ENCODE measurements at places on chromosomes 6 and 20.

DNA sequence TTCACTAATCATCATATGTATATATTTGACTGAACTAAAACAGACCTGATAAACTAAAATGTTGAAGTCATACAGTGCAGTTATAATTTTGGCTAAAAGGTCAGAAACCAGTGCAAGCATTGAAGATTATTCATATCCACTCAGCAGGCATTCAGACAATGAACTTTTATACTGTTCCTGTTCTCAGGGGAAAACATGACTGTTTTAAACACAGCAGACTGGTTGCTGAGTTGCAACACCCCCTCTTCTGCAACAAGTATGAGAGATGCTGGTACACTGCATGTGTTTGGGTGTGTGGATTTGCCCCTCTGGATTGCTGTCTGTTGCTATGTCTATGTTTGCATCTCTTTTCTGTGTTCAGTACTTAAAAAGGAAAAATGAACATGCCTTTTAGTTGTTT lies 206.8 kb downstream of the EYA4 start:
- DNase-seq: no peak

DNA sequence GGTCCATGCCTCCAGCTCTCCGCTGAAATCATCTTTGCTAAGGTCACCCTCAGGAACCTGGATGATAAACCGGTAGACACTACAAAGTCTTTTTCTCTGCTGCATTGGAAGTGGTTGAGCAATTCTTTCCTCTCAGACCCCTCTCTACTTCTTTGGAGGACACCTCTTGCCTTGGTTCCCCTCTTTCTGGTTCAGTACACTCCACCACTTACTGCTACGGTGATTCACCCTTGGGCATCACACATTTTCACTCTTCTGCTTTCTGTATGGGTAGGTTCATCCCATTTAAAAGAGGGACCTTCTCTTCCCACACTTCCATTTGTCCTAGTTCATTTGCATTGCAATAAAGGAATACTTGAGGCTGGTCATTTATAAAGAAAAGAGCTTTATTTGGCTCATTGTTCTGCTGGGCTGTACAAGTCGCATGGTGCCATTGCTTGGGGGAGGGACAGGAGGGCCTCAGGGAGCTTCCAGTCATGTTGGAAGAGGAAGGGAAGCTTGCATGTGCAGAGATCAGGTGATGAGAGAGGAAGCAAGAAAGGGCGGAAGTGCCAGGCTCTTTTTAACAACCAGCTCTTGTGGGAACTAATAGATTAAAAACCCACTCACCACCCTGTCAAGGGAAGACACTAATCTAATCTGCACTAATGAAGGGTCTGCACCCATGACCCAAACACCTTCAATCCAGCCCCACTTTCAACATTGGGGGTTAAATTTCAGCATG lies 149.7 kb upstream of the TMEM170B start:
- no peak for DNase-seq

GRCh38 chr20:17910828-17911294 lies 57.7 kb downstream of the SNX5 start:
- no peak for DNase-seq

GRCh38 chr6:134099770-134100169 lies 47.3 kb upstream of the SLC2A12 start:
- no peak for DNase-seq

GRCh38 chr20:41198443-41198842 lies 61.1 kb downstream of the PLCG1 start:
- no peak for DNase-seq

- DNase-seq: no peak
Observed at GRCh38 chr6:113004470-113005270, 657.5 kb downstream of the RFPL4B start.

GRCh38 chr20:63628246-63628975 lies 1.5 kb upstream of the GMEB2 start:
- DNase-seq: peak; percentile 45

GRCh38 chr6:36592221-36592655 lies 1.9 kb upstream of the SRSF3 start:
- DNase-seq: no peak

DNA sequence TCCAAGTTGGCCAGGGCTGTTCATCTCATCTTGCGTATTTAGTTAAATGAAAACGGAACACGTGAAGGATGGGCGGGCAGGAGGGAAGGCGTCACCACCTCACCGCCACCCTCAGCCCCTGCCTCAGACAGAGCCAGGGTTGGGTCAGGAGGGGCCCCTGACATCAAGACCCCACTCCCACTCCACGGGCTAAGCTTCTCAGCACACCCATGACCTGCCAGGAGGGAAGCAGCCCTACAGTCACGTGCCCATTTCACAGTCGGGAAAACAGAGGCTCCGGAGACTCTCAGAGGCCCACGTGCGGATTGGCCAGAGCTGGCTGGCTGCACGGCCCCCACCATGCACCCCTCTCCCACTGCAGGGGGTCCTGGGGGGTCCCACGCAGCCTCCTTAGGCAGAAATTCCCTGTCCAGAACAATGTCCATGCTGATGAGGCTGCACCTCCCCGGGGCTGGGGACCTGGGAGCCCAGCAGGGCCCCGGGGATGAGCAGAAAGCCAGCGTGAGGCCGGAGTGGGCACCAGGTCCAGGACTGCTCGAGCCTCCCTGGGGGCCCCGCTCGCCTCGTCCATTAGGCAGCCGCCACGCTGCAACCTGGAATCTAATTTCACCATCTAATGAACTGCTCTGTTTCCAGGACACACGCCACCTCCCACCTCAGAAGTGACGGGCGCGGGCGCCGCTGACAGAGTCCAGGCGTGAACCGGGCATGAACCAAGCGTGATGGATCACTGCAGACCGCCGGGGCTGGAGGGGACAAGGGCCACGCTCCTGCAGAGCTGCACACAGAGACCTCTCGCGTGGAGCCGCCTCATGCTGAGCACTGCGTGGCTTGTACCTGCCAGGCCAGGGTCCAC lies 15.8 kb downstream of the KCNQ2 start:
- DNase-seq: no peak

DNA sequence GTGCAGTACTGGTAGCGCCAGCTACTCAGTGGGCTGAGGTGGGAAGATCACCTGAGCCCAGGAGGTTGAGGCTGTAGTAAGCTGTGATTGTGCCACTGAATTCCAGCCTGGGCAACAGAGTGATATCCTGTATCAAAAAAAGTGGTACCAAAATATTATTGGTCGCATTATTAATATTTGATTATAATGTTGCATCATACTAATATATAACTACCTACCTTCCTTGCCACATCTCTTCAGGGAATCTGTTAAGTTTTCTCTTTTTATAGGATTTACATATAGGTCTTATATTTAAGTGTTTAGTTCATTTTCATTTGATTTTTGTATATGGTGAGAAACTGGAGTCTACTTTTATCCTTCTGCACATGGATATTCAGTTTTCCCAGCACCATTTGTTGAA lies 66.3 kb upstream of the PHACTR3 start:
- no peak for DNase-seq

- no peak for DNase-seq
Observed at GRCh38 chr20:23868321-23868720, 11.2 kb downstream of the CST5 start.

DNA sequence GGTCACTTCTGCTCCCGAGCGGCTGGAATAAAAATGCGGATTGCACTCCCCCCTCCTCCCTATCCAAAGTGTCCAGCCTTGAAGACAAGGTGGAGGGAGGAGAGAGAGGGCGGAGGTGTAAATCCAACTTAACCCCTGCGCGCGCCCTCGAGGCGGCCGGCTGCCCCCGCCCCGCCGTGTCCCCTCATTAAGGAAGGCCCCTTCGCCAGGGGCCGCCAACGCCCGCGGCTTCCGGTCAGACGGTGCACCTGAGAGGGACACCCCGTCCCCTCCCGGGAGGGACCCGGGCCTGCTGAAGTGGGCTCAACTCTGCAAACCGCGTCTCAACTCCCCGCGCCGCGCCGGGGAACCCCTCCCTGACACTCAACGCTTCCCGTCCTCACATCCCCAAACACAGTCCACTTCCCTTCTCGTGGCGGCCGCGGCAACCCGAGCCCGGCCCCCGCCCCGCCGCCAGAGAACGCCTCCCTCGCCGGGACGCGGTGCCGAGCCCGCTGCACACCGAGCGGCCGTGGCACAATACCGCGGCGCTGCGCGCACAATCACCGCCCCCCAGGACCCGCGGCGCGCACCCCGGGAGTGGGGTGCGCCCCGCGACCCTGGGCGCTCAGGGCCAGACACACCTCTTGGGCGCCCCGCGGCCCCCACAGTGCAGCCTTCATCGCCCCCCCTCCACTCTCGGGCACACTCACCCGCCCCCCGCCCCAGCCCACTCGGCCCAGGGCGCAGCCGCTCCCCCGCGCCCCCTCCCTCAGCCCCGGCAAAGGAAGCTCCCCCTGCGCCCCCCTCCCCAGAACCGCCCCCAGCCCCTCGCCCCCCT lies 102.5 kb downstream of the NOL4L start:
- DNase-seq: no peak

- no peak for DNase-seq
Observed at GRCh38 chr6:139325125-139325524, 33.3 kb upstream of the TXLNB start.

- no peak for DNase-seq
Observed at GRCh38 chr20:16533502-16533901, 39.7 kb downstream of the KIF16B start.

DNA sequence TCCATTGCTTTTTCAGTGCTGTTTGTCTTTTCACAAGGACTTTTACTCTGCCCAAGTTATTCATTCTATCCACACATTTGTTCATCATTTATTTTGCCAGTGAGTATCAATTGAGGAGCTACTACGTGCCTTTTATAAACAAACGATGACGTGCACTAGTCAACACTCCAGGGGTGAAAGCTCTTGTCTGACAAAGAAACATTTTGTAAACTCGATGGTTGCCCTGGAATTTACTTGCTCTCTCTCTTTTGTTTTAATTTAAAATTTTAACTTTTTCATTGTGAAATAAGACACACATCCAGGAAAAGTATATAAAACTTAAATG lies 8.3 kb upstream of the MRPS18A start:
- DNase-seq: no peak

DNA sequence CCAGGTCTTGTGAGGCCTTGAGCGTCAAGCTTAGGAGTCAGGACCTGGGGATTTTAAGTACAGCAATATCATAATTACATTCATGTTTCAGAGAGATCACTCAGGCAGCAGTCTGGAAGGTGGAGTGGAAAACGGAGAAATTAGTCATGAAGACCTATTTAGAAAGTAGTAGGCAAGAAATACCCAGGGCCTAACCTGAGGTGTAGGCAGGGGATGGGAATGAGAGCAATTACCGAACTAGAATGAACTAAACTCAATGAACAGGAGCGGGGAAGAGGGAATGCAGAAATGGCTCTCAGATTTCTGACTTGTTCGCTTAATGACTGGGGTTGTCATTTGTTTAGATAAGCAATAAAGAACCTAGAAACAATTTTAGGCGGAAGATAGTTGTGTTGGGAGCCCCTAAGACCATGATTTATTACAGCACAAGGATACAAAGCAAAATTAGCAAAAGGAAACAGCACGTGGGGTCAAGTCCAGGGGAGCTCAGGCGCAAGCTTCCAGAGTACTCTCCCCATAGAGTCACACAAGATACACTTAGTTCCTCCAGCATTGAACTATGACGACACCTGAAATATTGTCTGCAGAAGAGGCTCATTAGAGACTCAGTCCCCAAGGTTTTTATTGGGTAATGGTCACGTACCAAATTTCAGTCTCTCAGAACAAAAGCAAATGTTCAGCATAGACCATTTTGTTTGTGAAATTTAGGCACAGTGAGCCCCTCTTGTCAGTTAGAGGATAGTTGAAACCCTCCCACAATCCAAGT lies 178.8 kb upstream of the AKAP12 start:
- no peak for DNase-seq

GRCh38 chr6:111699123-111699522 lies 93.4 kb upstream of the TRAF3IP2 start:
- no peak for DNase-seq

DNA sequence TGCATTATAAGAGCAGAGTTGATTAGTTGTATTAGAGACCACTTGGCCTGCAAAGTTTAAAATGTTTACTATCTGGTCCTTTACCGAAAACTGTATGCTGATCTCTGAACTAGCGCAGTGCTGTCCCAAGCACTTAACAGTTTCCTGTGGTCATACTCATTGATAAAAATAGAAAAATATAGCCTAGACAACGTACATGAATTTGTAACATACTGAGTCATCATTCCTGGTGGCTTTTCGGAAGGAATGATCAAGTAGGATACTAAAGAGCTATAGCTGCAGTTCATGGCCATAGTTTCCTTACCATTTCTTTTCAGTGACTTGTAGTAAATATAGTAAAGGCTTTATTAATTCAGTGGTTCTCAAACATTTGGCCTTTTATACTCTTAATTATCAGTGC lies 18.4 kb downstream of the TTK start:
- no peak for DNase-seq

DNA sequence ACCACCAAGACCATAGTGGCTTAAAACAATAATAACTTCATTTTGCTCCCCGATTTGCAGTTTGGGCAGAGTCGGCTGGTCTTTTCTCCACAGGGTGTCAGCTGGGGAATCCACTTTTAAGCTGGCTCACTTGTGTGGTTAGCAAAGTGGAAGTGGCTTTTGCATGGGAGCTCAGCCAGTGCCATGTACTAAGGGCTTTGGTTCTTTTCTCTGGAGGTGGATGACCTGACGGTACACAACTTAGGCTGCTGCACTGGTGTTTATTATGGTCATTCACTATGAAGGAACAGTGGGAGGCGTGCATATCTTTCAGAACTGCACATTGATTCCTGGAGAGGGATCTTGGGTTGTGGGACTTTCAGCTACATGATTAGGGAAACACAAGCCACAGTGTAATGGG lies 141.0 kb downstream of the OR2B2 start:
- no peak for DNase-seq

DNA sequence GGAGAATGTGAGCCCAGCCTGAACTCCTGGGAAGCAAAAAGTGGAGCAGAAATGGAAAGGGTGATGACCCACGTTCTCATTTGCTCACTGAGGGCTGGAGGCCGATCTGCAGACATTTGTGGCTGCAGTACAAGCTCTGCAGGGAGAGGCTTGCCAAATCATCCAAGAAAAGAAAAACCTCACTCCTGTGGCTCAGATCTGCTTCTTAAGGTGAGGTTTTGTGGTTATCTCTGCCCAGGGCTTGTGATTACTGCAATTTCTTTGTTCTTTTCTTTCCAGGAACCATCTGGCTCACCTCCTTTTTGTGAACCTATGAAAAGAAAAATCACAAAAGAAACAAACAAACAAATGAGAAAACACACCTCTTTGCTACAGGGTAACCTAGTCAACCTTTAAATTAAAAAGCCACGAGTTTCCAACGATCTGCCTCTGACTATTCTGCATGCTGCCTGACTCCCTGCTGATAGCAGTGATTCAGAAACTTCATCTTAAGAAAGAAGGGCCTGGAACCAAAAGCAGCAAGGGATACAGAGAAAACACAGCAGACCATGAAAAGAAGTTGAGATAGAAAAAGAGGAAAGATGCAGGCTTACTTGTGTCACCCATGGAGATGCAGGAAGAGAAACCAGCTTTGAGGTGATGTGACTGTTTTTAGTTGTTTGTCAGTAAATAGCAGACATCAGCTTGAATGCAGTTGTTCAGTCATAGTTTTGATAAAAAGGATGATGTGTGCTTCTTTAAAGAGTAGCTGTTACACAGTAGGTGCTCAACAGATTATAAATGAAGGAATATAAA lies 165.1 kb downstream of the LMBRD1 start:
- no peak for DNase-seq

- DNase-seq: no peak
Observed at GRCh38 chr6:56204134-56204533, 43.2 kb downstream of the COL21A1 start.

GRCh38 chr6:15444881-15445280 lies 199.0 kb downstream of the JARID2 start:
- no peak for DNase-seq
